Placental epithelial cell (primary cell): ENCODE measurements at places on chromosomes 11 and 22. TPM values are rescaled to one million over a fixed set of nuclear protein-coding genes. Genes with fewer than 3 reads are reported as not detected.

CCDC157 gene
- total RNA-seq, result 3.5 and 8.0 TPM in 2 replicates

GVQW3 gene
- 0.54 and 1.6 TPM in 2 replicates for total RNA-seq

TSSK2 gene
- not detected in 2 replicates for total RNA-seq

FBLN1 gene
- total RNA-seq, result 91.5 and 121 TPM in 2 replicates

CD6 gene
- 0.65 TPM in 1 of 2 replicates, not detected in the other for total RNA-seq

BTG4 gene
- total RNA-seq, result 0.22 and 0.39 TPM in 2 replicates

TBX10 gene
- total RNA-seq, result not detected in 2 replicates

B4GALNT4 gene
- total RNA-seq, result 0.22 and 4.3 TPM in 2 replicates

APOA4 gene
- not detected in 2 replicates for total RNA-seq

SLC15A3 gene
- 2.7 and 8.2 TPM in 2 replicates for total RNA-seq

CCDC188 gene
- total RNA-seq, result not detected in 2 replicates

OR10A2 gene
- not detected in 2 replicates for total RNA-seq

EXT2 gene
- 110 and 138 TPM in 2 replicates for total RNA-seq

ZC3H12C gene
- 33.0 and 49.1 TPM in 2 replicates for total RNA-seq

PIK3IP1 gene
- total RNA-seq, result 3.8 and 22.0 TPM in 2 replicates

ZP1 gene
- not detected in 2 replicates for total RNA-seq

ZBTB16 gene
- 90.4 and 137 TPM in 2 replicates for total RNA-seq

ALX4 gene
- total RNA-seq, result not detected in 2 replicates

SLC5A4 gene
- total RNA-seq, result 0.22 TPM in 1 of 2 replicates, not detected in the other

CD248 gene
- total RNA-seq, result 53.7 and 73.0 TPM in 2 replicates

TRIM51 gene
- not detected in 2 replicates for total RNA-seq

OVCH2 gene
- total RNA-seq, result 0.79 and 3.3 TPM in 2 replicates

SLC22A6 gene
- total RNA-seq, result not detected in 2 replicates

PHETA2 gene
- total RNA-seq, result 29.4 and 42.0 TPM in 2 replicates

CYP2D6 gene
- total RNA-seq, result 0.33 and 0.79 TPM in 2 replicates

DDI1 gene
- not detected in 2 replicates for total RNA-seq

CDC42EP2 gene
- 3.1 and 23.2 TPM in 2 replicates for total RNA-seq

CNGA4 gene
- 0.39 TPM in 1 of 2 replicates, not detected in the other for total RNA-seq

NPAS4 gene
- total RNA-seq, result not detected in 2 replicates

SERPING1 gene
- total RNA-seq, result 0.65 and 13.7 TPM in 2 replicates

OR4S1 gene
- total RNA-seq, result not detected in 2 replicates

C22orf31 gene
- total RNA-seq, result 0.39 TPM in 1 of 2 replicates, not detected in the other

DSCAML1 gene
- total RNA-seq, result not detected in 2 replicates

NLRP10 gene
- 4.7 and 47.7 TPM in 2 replicates for total RNA-seq

LGALS12 gene
- total RNA-seq, result not detected in 2 replicates

SPCS2 gene
- 9.4 and 17.0 TPM in 2 replicates for total RNA-seq

DNAJC4 gene
- total RNA-seq, result 10.0 and 34.9 TPM in 2 replicates

PANX2 gene
- total RNA-seq, result under 0.01 and 0.22 TPM in 2 replicates

TMEM151A gene
- total RNA-seq, result under 0.01 TPM in 1 of 2 replicates, not detected in the other

THYN1 gene
- total RNA-seq, result 34.2 and 53.7 TPM in 2 replicates

MS4A6A gene
- total RNA-seq, result not detected in 2 replicates

OR2AT4 gene
- not detected in 2 replicates for total RNA-seq

TBX1 gene
- total RNA-seq, result 0.65 and 0.79 TPM in 2 replicates

TCIRG1 gene
- 139 and 143 TPM in 2 replicates for total RNA-seq

C22orf42 gene
- not detected in 2 replicates for total RNA-seq

OR10V1 gene
- total RNA-seq, result not detected in 2 replicates

IL17REL gene
- not detected in 2 replicates for total RNA-seq

GAL3ST1 gene
- 0.39 and 1.3 TPM in 2 replicates for total RNA-seq

WNT7B gene
- total RNA-seq, result 0.11 TPM in 1 of 2 replicates, not detected in the other
